ENCODE measurements at places on chromosomes 3 and 15.

DNA sequence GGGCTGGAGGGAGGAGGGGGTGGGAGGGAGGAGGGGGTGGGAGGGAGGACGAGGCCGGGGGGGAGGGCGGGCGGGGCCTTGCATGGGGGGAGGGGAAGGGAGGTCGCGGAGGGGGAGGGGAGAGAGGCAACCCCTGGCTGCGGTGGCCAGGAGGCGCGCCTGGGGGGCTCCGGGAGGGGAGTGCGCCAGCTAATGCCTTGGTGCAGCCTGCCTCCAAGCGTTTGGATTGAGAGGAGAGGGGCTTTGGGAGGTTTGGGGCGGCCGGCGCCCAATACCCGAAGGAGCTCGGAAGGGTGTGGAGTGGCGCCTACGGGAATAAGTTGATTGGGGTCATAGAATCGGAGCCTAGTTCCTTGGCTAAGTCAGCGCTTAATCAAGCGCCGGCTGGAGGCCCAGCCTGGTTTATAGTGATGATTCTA lies 557 bp downstream of the TFG start:
- DNase-seq, result peak; percentile 35

DNA sequence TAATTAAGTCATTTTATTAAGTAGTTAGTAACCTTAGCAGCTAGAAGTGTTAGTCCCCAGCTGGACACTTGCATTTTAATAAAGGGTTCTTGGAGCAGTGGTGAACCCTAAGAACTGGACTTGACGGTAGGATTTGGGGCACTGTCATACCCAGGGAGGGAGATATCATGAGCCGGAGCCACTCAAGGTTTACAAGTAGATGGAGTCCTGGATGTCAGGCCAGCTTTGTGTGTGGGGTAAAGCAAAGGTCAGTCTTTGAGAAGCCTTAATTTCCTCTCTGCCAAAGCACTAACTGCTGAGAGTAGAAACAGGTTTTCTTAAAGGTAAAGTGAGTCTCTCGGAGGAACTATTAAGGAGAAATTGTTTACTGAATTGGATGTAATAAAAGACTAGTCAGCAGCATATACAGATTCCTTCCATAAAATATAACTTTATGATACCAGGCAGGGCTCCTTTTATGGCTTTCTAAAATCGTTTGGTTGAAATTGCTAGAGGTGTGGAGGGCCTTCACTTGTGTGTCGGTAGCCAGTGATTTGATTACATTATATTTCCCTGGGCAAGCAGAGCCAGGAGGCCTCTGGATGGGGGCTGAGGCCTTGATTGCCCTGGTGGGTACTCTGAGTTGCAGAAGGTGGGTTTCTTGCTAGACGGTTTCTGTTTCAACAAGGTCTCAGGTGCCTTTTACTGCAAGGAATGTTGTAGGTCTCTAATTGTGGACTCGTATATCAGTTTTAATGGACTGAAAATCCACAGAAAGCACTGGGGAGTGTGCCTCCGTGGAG lies 23.1 kb downstream of the SQOR start:
- no peak for DNase-seq

GRCh38 chr3:124802061-124802698 lies 71.9 kb downstream of the UMPS start:
- no peak for DNase-seq

DNA sequence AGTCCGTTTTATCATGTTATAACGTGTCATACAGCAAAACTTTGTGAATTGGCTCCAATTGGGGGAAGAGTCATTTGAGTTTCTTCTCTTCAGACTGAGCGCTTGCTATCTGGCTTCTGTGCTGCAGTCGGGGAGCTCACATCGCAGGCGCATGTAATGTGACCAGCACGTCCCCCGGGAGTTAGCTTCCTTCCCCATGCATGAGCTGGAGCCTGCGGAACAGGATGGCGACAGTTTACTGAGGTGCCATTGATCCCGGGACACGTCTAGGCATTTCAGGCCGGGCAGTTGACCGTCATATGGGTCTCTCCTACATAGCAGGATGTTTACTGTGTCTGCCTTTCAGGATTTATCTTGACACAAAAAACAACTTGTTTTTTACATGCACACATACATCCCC lies 44.8 kb downstream of the CMTM8 start:
- DNase-seq, result no peak

GRCh38 chr15:74794248-74794969 lies 12.5 kb downstream of the CSK start:
- peak; percentile 22 for DNase-seq

- no peak for DNase-seq
Observed at GRCh38 chr3:99578339-99578970, 59.9 kb upstream of the COL8A1 start.

DNA sequence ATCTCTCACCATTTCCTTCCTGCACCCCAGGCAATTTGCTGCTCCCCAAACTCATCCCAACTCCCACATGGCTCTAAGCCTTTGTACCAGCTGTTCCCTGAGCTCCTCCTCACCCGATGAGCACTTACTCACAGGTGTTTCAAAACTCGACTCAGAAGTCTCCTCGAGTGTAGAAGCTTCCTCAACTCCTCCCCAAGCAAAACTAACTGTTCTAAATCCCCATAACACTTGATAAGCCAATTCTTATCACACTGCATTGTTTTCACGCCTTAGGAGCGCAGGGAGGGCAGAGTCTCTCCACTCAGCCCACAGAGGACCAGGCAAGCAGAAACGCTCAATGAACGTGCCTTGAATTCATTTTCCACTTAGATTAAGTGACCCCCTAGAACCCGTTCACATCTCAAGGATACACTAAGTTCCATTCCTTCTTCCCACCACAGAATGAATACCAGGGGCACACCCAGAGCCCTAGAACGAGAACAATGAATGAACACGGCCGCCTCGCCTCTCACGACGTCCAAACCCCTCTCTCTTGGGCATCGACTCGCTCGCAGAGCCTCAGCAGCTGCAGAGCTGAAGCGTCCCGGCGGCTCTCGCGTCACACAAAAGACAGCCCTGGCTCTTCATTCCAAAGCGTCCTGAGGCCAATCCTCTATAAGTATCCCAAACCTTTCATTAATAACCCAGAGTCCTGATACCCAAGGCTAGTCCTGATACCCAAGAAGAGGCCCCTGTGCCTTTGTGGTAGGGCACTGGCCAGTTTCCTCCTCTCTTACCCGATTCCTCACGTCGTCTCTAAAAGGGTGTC lies 1.1 kb downstream of the RAF1 start:
- DNase-seq, result peak; percentile 47

- DNase-seq, result no peak
Observed at GRCh38 chr3:180430896-180431295, 171.1 kb upstream of the TTC14 start.

- no peak for DNase-seq
Observed at GRCh38 chr3:31985831-31986230, 4.3 kb downstream of the ZNF860 start.

- DNase-seq, result no peak
Observed at GRCh38 chr3:67192466-67192865, 194.4 kb downstream of the KBTBD8 start.

GRCh38 chr15:68646156-68646555 lies 67.4 kb downstream of the CORO2B start:
- no peak for DNase-seq

GRCh38 chr15:50064673-50065072 lies 54.4 kb downstream of the ATP8B4 start:
- DNase-seq, result no peak

Data from activated CD4-positive, alpha-beta T cell treated with anti-CD3 and anti-CD28 coated beads for 48 hours (primary cell).